ENCODE measurements at places on chromosomes 12 and 14.

DNA sequence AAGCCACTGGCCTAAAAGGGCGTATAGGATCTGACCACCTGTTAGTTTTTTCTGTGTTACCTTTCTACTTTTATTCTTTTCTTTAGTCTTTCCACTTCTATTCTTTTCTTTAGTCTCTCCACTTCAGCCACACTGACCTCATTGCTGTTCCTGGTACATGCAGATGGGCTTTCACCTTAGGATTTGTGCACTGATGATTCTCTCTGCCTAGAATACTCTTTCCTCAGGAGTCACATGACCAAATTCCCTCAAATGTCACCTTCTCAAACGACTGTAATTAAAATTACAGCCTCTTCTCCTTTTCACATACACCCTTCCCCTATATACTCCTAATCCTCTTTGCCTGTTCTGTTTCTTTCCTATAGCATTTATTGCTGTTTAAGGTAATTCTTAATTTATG is 36.0 kb downstream of the GPHN start:
- DNase-seq: no peak

DNA sequence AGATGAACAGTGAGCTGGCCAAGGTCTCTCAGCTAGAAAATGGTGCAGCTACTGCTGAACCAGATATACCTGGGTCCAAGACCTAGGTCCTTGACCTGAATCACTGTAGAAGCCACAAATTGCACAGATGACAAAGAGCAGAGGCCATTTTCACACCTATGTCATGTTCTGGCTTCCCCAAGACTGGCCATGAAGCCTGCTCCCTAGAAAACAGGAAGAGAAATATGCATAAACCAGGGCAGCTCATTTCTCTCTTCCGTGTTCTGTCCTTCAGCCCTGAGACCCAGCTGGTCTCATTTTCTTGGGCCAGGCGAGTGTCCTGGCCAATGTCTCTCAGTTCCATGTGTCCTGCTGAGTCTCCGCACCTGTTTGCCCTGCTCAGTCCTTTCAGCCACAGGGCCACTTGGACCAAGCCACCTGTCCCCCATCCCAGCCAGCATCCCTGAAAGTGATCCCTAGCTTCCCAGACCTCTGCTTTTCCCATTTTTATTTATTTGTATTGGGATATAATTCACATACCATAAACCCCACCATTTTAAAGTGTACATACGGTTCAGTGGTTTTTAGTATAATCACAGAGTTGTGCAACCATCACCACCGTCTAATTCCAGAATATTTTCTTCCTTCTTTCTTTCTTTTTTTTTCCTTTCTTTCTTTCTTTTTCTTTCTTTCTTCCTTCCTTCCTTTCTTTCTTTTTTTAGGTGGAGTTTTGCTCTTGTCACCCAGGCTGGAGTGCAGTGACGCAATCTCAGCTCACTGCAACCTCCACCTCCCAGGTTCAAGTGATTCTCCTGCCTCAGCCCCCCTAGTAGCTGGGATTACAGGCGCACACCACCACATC is 27.0 kb downstream of the P2RX7 start:
- DNase-seq: no peak

DNA sequence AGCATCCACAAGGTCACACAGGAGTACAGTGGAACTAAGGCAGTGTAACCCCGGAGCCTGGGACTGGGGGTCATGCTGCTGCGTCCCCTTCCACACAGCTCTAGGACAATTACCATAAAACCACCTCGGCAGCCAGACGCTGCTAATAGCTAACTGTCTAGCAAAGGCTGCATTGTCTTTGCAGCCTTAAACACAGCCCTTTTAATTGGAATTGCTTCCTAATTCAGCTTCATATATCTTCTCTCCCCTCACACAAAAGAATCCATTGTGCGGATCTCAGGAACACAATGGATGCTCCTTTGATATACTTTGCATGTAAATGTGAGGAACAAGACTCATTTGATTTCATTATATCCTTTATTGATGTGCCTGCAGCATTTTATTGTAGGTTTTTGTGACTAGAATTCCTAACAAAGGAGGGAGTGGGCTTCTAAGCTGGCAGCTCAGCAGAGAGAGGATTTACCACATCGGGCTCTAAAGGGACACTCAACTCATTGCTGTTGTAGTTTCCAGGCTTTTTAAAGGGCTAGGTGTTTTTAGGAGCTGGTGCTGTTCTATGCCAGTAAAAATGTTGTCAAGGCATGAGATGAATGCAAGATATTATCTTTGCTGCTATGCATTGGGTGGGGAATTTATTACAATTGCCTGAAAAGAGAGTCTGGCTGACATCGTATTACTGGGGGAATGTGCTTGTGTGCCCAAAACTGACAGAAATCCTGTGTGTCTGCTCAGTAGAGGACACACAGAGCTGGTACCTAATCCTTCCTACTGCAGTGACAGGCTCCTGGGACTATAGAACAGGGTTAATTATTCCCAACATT is 30.4 kb upstream of the DACT1 start:
- no peak for DNase-seq

DNA sequence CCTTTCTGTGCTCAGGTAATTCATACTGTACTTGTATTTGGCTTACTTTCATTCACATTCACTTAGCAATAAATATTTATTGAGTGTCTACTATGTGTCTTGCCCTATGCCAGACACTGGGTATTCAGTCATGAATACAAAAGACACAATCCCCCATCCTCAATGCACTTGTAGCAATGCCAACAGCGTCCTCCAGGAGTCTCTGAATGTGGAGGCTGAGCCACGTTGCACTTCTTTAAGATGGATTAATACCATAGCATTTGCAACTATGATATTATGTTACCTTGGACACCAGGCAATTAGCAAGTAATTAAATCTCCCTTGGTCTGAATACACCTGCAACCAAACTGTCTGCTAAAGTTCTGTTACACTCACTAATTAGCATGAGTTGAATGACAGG is 58.8 kb downstream of the OTX2 start:
- no peak for DNase-seq

DNA sequence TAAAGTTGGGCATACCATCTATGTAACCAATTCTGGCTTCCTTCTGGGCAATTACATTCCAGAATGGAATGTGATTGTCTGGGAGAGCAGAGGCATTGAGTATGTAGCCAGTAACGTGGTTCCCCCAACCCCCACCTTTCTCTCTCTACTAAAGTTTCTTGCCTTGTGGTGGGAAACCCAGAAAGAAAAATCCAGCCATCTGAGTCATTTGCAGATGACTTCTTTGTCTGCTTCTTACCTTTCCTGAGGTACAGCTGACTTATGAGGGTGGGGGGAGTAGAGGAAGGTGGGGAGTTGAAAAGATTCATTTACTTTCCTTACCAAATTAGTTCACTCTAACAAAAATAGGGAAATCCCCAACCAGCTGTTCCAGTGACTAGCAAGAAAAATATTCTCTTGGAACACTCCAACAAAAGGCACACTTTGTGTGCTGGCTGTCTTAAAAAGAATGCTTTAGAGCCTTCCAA is 112.1 kb upstream of the FRMD6 start:
- DNase-seq: peak; percentile 41

DNA sequence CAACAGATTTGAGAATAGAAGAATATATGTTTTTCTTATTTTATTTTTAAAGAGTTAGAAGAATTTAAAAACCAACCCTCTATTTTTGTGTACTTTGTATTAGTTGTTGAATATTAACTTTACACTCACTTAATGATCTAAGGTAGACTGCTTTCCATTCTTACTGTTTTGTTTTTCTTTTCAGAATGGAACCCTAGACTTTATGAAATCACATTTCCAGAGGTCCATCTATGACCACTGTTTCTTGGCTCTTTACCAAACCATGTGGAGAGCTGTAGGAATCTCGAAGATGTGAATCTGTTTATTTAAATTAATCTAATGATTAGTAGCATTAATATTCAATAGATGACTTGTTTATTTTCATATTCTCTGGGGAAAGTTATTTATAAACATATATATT is 7.2 kb upstream of the PIK3C2G start:
- DNase-seq: no peak

DNA sequence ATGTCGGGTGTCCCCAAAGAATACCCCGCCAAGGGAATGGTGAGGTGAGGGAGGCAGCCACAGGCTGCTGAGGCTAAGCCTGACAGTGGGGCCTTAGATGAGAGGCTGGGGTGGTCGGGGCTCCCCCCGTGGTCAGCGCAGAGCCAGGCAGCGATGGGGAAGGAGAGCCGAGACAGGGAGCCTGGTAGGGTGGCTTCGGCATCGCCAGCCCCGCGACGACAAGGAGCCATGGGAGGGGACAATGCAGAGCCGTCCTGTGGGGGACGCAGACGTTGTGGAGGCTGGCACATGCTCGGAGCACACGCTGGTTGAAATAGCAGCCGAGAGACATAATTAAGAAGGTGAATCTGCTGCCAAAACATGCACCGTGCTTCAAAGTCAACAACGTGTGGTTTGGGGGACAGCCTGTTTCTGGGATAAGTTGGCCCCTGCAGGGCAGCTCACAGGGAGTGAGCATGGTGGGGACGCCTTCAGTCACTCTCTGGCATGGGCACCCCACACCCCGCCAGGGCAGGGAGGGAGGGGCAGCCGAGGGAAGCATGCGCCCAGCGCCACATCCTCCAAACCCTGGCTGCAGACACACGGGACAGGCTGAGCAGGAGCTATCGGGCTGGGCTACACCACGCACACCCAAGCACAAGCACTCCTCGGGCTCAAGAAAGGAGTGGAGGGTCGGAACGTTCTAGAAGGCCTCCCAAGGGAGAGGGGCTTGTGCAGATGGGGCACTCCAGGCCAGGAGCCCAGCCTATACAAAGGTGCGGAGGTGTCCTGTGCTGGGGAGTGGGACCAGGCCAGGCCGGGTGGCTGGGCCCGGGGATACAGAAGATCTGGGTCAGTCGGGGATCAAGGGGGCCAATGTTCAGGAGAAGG is 66.6 kb upstream of the C14orf180 start:
- no peak for DNase-seq

GRCh38 chr14:55881577-55882241 is 236.5 kb upstream of the PELI2 start:
- no peak for DNase-seq

DNA sequence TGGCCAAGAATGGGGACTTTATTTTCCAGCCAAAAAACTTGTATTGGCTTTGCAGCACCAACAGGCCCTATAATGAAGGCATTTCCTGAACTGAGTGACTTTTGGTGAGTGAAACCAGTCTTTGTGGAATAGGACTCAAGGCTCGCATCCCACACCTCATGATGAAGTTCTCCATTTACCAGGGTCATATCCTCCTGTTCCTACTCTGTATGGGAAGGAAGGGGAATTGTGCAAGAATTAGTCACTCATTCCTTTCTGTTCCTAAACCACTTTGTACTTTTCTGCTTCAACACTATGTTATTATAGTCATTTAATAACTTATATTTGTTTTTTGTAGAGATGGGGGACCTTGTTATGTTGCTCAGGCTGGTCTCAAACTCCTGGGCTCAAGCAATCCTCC is 2.3 kb upstream of the SPATS2 start:
- no peak for DNase-seq

GRCh38 chr12:116346741-116347140 is 69.2 kb upstream of the MED13L start:
- peak; percentile 57 for DNase-seq

DNA sequence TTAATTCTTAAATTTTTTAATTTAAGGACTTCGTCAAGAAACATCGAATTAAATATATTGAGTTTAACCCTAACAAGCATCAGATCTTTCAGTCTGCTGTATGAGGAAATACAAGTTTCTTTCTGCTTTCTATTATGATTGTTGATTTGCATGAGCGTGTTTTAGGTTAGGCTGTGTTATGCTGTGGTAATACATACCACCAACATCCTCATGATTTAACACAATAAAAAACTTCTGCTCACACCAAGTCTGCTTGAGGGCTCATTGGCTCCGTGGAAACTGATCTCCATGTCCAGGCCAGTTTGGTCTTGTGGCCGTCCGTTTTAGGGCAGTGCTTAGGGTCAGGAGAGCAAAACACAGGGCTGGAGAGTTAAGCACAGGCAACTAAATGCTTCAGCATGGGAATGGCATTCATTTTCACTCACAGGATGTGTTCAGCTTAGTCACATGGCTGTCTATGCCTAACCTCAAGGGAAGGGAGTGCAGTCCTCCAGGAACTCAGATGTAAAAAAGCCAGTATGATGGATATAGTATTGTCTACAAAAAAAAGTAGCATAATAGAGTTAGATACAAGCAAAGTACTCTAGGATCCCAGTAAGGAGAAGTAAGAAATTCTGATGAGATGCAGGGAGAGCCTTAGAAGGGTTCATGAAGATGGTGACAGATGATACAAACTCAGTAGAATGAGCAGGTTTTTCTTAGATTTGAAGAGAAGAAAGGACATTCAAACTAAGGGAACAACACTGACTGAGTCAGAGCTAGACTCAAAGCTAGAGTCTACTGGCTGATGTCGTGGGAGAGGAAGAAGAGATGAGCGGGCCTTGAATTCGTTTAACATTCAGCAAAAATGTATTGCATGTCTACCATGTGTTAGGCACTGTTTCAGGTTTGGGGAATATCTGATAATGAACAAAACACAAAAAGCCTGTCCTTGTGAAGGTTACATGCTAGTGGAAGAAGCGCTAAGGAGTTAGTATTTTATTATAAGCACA is 16.3 kb downstream of the MARK3 start:
- no peak for DNase-seq

DNA sequence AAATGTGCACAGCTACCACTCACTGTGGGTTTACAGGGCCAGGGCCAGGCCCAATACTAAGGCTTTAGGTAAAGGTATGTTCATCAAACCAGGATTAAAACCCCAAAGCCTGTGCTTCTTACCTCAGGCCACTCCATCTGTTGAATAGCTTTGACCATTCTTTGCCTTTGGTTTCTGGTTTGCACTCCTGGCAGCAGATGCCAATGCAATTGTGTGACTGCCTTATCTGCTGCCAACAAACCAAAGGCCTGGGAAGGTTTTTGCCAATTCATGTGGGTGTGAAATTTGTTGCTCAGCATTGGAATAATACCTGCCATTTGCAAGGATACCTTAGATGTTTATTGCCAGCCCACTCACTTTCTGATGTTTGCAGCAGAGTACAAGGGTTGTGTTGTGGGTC is 221.6 kb downstream of the C12orf75 start:
- DNase-seq: no peak

DNA sequence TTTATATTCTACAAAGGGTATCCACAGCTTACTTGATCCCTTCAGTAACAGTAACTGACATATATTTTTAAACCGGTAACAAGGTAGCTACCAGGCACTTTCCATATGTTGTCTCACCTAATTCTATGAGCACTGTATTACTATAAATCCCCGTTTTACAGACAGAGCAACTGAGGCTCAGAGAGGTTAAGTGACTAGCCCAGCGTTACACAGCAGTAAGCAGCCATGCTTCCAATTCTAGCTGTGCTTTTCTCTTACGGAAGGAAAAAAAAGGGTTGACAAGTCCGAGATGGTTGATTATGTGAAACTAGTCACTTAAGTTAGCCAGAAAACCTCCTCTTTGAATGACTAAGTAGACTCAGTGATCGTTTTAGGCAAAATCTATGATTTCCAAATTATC is 187.3 kb upstream of the LHX5 start:
- no peak for DNase-seq

DNA sequence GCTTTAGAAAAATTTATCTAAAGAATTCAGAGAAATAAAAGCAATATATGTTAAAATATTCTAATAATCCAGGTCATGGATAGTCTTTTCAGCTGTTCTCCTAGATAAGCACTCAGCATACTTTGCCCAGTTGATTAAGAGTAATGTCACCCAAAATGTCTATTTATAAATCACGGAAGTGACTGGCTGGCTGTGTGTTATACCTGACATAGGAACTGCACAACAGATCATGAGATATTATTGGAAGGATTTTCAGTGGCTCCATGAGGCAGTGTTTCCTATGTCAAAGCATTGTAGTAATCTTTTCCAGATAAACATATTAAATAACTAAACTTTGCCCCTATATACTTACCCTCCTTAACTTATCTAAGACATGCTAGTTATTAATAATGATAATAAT is 128.8 kb downstream of the ITPR2 start:
- DNase-seq: no peak
